A549 treated with RU486 at 1 μM for 4 hours (cell line): ENCODE measurements at places on chromosomes 6 and 20. TPM values are rescaled to one million over a fixed set of nuclear protein-coding genes. Genes with fewer than 3 reads are reported as not detected.

Gene DNMT3B
- total RNA-seq: 3.8 to 4.9 TPM (median 4.2 TPM) in 5 replicates

Gene NRSN1
- total RNA-seq: not detected in 5 replicates

Gene CST5
- total RNA-seq: not detected in 5 replicates

Gene ATXN1
- 2.3 to 4.0 TPM (median 3.5 TPM) in 5 replicates for total RNA-seq

Gene HLA-DMB
- total RNA-seq: 1.2 to 2.3 TPM (median 2.2 TPM) in 5 replicates

Gene C20orf204
- total RNA-seq: 0.30 to 0.54 TPM (median 0.35 TPM) in 5 replicates

Gene ZBTB46
- 0.46 to 0.96 TPM (median 0.71 TPM) in 5 replicates for total RNA-seq

Gene TMEM244
- total RNA-seq: not detected in 5 replicates

Gene TBX18
- total RNA-seq: 12.7 to 21.0 TPM (median 15.1 TPM) in 5 replicates

Gene SLC17A5
- 6.6 to 11.1 TPM (median 10.3 TPM) in 5 replicates for total RNA-seq

Gene ATF6B
- total RNA-seq: 24.9 to 35.5 TPM (median 34.2 TPM) in 5 replicates

Gene NFKBIL1
- total RNA-seq: 9.3 to 11.8 TPM (median 11.3 TPM) in 5 replicates

Gene ZMYND8
- 9.5 to 11.7 TPM (median 11.4 TPM) in 5 replicates for total RNA-seq

Gene GPX5
- total RNA-seq: not detected in 5 replicates

Gene ROS1
- 0.13 to 0.29 TPM (median 0.20 TPM) in 5 replicates for total RNA-seq

Gene SRSF12
- total RNA-seq: 0.35 to 1.2 TPM (median 1.0 TPM) in 5 replicates

Gene RNF182
- total RNA-seq: 2.5 to 3.7 TPM (median 3.3 TPM) in 5 replicates
